CD4-positive, alpha-beta T cell treated with Interleukin-12 subunit alpha and Interleukin-12 subunit beta, for 1 hour (primary cell): ENCODE measurements at places on chromosomes 7 and 10.

DNA sequence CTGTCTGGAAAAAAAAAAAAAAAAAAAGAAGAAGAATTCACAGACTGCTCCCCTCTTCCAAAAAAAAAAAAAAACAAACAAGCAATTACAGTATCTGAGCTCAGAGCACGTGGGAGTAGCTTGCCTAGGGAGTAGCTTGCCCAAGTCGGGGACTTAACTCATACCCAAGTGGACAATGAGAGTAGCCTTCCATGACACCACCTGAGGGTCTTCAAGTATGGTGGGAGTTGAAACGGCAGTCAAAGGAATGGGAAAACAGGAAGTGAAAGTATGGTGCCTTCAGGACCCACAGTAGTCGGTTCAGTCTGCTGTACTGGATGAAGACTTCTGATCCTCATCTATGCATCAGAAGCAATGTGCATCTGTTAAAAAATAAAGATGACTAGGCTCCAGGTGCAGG, 10.6 kb downstream of the VOPP1 start:
- DNase-seq: no peak

DNA sequence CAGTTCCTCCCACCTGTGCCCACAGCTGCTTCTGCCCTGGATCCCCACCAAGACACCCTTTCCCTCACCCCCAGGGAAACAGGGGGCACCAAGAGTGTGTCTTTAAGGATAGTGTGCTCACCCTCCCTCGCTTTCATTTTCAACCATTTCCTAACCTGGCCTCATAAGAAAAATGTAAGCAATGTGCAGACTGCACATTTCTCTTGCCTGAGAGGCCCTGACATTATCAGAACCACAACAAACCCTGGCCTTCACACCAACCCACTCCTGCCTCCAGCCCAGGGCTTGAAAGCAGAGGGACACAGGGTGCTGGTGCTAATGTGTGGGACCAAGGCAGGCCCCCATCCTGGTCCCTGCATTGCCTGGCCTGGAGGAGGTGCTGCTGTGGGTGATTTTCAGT, 11.0 kb upstream of the IMPDH1 start:
- no peak for DNase-seq

DNA sequence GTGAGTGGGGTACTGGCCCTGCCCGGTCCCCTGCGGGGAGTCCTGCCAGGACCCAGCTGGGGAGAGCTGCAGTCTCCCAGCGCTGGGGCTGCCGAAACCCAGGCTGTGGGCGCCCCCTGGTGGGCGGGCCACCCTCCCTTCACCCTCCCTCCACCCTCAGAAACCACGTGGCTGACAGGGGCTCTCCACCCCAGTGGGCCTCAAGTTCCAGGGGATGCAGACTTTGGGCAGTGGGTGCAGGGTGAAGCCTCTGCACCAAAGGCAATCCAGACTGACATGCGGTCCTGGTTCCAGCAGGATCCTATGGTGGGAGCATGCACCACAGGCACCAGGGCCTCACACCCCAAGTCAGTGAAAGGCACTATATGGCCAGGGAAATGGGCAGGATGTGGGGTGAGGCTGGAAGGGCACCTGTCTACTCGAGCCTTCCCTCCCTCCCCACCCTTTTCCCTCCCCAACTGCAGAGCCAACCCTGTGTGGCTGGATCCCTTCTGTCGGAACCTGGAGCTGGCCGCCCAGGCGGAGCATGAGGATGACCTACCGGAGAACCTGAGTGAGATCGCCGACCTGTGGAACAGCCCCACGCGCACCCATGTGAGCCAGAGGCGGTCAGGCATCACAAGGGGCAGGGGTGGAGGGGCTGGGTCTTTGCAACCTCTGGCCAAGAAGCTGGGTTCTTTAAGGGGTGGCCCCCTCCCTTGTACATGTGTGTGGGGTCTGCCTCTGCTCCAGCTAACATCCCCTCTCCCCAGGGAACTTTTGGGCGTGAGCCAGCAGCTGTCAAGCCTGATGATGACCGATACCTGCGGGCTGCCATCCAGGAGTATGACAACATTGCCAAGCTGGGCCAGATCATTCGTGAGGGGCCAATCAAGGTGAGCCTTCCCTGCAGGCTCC, 38.8 kb downstream of the PSAP start:
- DNase-seq: peak; percentile 80

- DNase-seq: peak; percentile 13
Measured at GRCh38 chr10:100934084-100934659, 21.4 kb downstream of the SLF2 start.

DNA sequence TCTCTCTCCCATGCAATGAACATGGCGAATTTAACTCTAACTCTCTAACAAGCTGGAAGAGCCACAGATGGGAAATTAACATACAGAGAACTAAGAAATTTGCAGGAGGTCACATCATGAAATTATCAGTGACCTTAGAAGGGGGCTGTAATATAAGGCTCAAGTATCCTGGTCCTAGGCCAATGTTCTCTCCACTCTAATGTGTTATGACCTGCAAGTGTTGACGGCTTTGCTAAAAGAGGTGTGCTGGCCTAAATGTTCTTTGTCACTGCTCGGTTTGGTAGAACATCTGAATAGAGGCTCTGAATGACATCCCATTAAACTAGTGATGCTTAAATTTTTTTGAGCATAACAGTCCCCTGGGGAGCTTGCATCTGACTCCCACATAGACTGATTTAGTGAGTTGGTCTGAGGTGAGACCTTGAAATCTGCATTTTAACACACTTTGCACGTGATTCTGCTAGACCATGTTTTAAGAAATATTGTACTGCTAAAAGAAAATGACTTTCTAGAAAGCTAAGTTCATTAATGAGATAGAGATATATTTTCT, 129.3 kb downstream of the GFRA1 start:
- DNase-seq: no peak

DNA sequence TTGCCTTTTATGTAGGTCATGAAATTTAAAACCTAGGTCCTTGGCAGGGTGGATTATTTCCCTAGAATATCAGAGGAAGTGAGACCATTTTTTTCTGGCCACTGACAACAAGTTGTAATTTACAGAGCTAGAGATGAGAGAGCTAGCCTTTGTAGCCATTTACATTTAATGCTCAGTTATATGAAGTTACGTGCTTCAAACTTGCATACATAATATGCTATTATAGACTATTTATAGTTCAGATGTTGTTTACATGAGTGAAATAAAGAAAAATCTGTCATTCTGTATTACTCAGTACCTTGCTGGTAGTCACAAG, 234.9 kb upstream of the MBL2 start:
- DNase-seq: no peak

- DNase-seq: no peak
Measured at GRCh38 chr7:33073243-33073642, 10.7 kb upstream of the NT5C3A start.

- peak; percentile 35 for DNase-seq
Measured at GRCh38 chr7:73647725-73648592, 19.7 kb upstream of the VPS37D start.

- DNase-seq: no peak
Measured at GRCh38 chr7:157436076-157436475, 99.3 kb downstream of the DNAJB6 start.

DNA sequence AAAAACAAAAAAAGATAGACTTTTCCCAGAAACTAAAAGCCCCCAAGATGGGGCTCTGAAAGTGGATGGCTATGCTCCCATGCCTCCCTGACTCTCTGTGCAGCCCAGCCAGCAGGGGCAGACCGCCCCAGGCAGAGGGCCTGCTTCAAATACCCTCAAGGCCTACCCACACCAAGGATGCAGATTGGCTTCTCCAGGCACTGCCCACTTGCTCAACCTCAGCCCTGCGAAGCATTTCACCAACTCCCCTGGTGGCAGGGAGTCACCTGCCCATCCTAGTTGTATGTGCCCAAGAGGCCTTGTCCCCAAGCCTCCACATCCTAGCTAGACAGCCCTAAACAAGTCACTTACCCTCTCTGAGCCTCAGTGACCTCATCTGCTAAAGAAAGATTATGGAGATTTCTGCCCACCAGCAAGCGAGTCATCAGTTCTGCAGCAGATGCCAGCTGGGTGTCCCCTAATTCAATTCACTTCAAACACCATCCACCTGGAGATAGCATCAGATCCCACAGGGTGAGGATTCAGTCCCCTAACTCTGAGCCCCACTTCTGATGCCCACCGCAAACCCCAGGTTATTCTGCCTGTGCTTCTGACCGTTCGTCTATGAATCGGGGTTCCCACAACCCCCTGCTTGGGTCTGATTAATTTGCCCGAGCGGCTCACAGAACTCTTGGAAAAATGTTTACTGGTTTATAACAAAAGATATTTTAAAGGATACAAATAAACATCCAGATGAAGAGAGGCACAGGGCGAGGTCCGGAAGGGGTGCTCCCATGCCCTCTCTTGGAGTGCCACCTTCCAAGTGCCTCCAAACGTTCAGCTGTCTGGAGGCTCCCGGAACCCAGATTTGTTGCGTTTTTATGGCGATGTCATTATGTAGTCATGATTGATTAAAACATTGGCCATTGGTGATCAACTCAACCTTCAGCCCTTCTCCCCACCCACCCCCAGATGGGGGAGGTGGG, 18.6 kb upstream of the ZMIZ1 start:
- no peak for DNase-seq

- no peak for DNase-seq
Measured at GRCh38 chr7:66190504-66190857, 14.7 kb upstream of the TPST1 start.

DNA sequence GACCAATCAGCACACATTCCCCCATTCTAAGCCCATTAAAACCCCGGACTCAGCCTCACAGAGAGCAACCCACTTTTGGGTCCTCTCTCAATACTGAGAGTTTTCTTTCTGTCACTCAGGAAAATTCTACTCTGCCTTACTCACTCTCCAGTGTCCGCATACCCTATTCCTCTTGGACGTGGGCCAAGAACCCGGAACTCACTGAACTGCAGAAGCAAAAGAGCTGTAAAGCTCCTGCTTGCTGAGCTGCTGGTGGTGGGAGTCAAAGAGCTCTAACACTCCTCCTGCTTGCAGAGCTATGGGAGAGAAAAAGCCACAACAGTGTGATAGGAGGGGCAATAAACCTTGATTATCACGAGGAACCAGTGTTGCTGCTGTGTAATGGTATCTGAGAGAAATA, 386.9 kb downstream of the POM121L12 start:
- DNase-seq: no peak

DNA sequence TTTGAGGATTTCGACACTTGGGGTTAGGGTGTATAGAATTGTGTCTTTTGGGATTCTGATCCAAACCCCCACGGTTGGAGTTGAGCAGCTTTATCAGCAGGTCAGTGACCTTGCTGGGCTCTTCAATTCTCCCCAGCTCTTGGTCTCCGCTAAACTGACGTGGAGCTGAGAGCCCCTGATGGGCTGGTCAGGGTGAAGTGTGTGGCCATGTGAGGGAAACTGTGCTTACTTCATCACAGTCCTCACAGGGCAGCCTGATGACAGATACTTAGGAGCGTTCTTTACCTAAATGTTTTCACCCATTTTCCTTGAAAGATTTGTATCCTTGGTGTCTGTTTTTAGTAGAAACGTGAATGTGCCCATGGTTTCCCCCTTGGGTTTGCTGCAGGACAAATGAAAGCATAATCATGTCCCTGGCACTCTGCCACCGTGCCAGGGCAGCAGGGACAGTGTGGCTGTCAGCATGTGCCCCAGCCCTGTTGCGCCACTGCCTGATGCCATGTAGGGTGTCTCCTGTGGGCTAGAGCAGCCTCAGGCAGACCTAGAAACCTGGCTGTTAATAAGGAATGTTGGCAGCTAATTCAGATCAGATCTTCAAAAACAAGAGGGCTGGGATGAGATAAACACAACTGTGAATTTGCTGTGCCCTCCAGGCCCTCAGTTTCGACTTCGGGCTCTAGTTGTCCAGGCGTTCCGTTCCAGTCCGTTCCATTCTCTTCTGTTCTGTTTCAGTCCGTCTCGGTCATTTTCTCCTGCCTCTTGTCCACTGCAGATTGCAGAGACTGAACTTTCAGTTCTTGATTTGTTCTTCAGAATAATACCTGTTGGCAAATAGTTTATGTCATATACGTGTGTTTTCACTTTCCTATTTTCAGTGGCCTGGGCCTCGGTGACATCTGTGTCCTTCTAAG, 96.8 kb downstream of the TRRAP start:
- no peak for DNase-seq

DNA sequence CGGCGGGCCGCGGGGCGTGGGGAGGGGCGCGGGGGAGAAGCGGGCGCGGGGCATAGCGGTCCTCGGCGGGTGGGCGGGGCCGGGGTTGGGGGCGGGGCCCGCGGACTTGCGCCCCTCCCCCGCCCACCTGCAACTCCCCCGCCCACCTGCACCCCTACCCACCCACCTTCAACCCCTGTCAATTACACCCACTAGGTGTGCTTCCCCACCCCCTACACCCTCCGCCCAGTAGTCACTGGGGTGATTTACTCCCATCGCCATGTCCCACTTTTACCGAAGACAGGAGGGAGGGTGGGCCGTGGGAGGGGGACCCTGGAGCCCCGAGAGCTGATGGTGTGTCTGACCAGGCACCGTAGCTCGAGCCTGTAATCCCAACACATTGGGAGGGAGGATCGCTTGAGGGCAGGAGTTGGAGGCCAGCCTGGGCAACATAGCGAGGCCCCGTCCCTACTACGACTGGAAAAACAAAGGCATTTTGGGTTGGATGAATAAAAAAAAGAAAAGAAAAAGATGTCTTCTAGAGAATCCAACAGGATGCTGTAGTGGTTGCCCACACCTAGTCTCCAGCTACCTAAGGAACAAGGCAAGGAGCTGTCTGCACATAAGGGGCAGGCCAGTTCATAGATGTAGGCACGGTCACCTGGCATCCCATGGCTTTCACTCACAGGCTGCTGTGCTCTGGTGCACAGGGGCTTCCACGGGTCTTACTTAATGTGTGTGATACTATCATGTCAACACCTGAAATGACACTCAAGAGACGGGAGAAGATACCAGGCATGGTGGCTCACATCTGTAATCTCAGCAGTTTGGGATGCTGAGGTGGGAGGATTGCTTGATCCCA, 761 bp downstream of the KCTD7 start:
- no peak for DNase-seq

DNA sequence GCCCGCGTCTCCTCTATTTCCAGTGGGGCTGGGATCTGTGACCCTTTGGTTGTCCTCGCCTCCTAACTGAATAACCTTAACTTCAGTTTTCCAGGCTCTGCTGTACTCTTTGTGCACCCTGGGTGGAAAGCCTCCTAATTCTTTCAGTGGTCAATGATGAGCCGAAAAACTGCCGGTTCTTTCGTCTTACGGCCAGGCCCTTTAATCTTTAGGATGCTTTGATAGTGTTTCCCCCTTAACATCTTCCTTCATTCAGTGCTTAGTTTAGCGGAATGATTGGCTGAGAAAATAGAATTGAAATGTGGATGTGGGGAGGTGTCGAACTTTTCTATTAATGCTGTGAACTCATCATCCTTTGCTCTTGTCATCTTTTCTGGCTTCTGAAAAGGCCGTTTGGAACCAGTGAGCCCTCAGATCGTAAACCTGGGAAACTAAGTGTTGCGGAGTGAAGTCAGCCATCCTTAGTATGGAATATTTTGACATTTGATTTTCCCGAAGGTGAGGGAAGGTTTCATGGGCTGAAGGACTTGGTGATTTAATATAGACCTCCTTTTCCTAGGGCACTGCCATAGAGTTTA, 847 bp downstream of the GARS1 start:
- no peak for DNase-seq

DNA sequence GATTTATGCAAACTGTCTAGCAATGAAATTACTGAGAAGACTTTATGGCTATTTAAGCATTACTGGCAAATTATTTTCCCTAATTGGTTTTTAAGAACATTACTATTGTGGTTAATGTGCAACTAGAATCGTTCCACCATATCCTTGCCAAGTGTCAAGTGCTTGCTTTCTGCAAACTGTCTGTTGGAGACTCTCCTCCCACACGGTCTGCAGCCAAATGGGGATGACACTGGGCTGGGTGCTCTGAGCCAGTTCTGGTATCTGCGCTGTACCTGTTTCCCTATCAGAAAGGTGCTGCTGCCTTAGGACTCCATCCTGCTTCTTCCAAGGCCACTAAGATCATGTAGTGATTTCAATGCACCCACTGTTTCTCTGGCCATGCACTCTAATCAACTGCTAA, 110.4 kb downstream of the RAMP3 start:
- DNase-seq: no peak
